ENCODE measurements at places on chromosomes 6 and 20. TPM values are rescaled to one million over a fixed set of nuclear protein-coding genes. Genes with fewer than 3 reads are reported as not detected.

The SPATA25 gene
- total RNA-seq, result 8.1 TPM

The FNDC11 gene
- total RNA-seq, result not detected

The PRDM13 gene
- not detected for total RNA-seq

The CRIP3 gene
- not detected for total RNA-seq

The GGT7 gene
- 19.1 TPM for total RNA-seq

DNA sequence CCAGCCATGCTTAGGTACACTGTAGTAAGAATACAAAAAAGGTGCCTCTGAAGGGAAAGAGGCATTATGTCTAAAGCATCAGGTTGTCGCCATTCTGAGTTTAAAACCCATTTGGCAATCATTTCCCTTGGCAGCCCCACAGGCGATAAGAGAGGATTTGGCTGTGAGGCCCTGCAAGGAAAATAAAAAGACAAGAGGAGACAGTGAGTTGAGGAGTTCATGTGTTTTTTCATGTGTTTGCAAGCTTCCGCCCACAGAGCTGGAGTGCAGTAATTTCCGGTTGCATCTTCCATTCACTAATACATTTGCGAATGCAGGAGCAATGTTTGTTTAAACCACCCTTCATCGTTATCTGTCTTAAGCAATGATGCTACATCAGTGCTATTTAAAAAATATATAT is 138.5 kb upstream of the SOX4 start:
- H3K27me3 ChIP-seq, result no peaks in the 10 kb centered on the region
- no peak for DNase-seq
- H3K36me3 ChIP-seq, result no peaks in the 10 kb centered on the region

- no peak overlapping the region for H3K4me3 ChIP-seq
- no peak overlapping the region for H3K27ac ChIP-seq
- no peaks in the 10 kb centered on the region for H3K36me3 ChIP-seq
- H3K4me1 ChIP-seq, result no peaks in the 10 kb centered on the region
- no peak for DNase-seq
These were observed 65.3 kb downstream of the NRSN1 start for GRCh38 chr6:24191346-24191745.

- peaks cover 8% of the 10 kb centered on the region for H3K4me1 ChIP-seq
- no peaks in the 10 kb centered on the region for H3K36me3 ChIP-seq
- no peak for DNase-seq
- peak overlapping the region; percentile 44 for H3K4me3 ChIP-seq
- H3K27ac ChIP-seq, result peak overlapping the region; percentile 74
- no peaks in the 10 kb centered on the region for H3K27me3 ChIP-seq
These were observed 44.0 kb downstream of the PANK2 start for GRCh38 chr20:3933218-3933617.

DNA sequence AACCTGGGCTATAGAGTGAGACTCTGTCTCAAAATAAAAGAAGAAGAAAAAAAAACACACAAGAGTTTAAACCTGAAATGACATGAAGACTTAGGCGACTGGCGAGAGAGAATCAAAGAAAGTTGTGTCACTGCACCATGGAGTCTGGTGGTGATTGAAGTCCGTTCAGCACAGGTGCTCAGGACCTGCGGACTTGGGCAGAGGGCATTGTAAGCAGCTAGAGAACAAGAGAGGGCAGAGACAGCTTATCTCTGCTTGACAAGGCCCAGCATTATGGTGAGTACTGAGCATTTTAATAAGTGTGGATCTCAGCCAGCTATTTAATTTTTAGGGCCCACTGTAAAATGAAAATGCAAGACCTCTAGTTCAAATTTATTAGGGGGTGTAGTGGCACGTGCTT is 31.5 kb downstream of the BANF2 start:
- no peak overlapping the region for H3K27ac ChIP-seq
- no peaks in the 10 kb centered on the region for H3K36me3 ChIP-seq
- no peaks in the 10 kb centered on the region for H3K27me3 ChIP-seq
- no peak overlapping the region for H3K4me3 ChIP-seq

DNA sequence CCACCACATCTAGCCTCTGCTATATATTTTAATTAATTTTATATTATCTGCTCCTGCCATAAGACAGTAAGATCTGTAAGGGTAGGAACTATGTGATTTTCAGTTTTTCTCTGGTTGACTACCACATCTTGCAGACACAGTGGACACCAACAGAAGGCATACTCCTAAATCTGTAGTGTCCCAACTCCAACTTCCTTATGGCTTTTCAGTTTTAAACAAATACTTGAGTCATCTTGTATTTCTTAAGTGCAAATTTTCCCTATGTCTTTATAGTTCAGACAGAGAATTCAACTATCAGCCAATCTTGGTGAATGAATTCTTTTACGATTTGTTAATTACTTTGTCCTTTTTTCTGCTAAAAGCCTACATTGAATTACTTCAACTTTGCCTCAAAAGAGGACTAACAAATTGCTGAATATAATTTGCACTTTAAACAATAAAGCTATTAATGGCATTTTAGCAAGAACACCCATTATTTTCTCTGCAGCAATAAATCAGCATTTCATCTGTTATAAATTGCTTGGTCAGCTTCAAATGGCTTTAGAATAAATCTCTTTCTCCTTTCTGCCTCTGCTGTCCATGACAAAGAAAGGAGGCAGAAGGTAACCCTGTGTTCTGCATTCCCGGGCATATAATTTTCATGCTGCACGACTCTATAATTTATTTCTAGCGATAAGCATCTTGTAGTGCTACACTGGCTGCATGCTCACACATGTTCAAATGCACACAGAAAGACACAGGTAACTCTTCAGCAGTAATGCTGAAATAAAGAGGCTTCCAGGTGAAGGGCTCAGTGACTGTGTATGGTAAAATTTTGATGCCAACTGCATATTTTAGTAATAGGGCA is 144.8 kb downstream of the BACH2 start:
- H3K4me3 ChIP-seq, result no peak overlapping the region
- no peaks in the 10 kb centered on the region for H3K36me3 ChIP-seq
- no peaks in the 10 kb centered on the region for H3K4me1 ChIP-seq
- H3K27me3 ChIP-seq, result no peaks in the 10 kb centered on the region
- no peak overlapping the region for H3K27ac ChIP-seq

Data from uterus (tissue), 4 donors.